ENCODE measurements at places on chromosomes 2 and 18.

DNA sequence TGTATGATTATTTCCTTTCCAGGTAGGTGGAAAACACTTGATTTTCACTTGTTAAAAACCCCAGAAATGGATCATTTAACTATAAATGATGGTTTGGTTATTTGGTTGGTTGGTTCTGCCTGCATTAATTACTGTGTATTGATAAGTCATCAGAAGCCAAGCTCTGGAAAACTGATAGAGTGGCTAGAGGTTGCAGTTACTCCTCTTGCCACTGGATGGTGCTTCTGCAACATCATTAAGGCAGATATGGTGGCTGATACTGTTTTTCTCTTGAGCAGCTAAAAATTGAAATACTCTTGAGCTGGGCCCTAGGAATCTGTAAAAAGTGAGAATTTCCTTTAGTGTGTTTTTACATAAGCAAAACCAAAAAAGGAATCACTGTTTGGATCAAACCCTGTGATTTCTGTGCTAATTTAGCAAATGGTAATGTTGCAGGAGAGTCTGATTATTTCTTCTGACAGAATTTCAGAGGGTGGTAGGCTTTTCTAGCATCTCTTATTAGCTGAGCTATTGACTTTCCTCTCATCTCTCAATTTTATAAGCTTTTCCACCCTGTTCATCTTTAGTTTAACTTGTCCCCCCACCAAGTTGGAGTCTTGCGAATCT lies 54.3 kb downstream of the RAB10 start:
- no peak for DNase-seq

DNA sequence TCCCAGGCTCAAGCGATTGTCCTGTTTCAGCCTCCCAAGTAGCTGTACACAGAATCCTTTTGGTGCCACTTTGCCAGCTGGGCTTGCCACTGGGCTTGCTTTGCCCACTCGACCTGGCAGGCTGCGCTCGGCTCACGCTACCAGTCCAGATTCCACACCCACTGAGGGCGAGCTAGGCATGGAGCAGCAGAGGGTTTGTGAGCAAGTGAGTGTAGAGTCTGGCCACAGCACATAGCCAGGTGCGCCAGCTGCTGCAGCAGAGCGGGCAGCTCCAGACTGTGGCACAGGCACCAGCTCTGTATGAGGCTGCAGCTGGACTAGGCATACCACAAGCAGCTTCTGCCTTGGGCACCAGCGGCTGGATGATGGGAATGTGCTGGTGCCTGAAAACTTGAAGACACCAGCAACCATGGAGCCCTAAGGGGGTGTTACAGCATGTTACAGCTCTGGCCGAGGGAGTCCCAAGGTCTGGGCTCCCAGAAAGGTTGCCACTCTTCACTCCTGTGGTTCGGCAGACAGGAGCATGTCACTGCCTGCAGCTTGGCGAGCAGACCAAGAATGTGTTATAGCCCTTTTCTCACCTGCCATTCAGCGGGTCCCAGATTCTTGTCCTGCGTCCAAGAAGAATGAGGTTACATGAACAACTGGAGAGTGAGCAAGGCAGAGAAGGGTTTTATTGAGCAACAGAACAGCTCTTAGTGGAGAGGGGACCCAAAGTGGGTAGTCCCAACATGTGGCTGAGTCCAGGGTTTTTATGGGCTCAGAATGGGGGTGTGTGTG lies 12.9 kb downstream of the SMARCAL1 start:
- no peak for DNase-seq

DNA sequence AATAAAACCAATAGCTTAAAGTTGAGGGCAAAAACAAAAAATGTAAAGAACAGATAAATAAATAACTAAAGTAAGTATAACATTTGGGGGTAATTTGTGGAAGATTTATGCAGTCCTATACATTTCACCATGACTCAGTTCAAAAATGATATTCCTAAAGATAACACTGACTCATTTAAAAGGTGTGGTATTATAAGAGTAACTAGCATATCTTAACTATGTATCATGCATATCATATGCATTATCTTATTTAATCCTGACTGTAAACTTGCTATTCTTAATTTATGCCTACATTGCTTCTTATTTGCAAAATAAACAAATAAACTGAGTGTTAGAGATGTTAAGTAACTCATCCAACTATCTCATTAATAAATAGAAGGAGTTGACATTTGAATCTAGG lies 726.5 kb upstream of the PKDCC start:
- DNase-seq: no peak

DNA sequence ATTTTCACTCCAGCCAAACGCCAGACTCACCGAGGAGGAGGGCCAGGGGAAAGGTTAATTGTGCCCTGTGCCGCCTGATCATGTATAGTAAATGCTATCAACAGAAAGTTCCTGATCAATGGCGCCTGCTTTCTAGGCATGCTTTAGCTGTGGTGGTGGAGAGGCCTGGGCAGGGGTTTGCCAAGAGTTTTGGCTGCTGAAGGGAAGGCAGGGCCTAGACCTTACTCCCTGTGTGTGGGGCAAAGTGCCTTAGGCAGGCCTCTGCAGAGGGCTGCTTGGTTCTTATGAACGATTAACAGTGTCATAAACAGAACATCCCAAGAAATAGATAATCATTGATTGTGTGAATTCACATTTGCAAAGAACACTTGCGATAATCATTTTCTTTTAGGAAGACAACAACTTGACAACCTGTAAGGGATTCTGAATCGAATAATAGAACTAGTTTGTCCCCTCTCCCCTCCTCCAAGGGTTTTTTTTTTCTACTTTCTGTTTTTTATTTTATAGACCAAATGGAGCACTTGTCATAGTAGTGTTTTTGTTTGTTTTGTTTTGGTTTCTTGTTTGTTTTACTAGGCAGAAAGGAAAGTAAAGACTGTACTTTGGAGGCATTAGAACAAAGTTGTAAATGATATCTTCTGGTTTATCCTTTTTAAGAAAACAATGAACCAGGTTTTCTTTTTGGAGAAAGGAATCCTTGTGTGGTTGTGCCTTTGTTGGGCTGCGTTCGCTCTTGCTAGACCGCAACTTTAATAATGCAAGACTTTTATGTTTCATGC lies 6.5 kb downstream of the TSHZ1 start:
- DNase-seq: no peak

- no peak for DNase-seq
Observed at GRCh38 chr2:101151859-101152271, 683 bp upstream of the TBC1D8 start.

GRCh38 chr2:230564805-230565779 lies 147.6 kb upstream of the CAB39 start:
- DNase-seq: no peak

GRCh38 chr18:32383050-32383819 lies 87.4 kb downstream of the GAREM1 start:
- DNase-seq: no peak

- DNase-seq: no peak
Observed at GRCh38 chr2:3644891-3645605, 13.0 kb upstream of the ALLC start.

- no peak for DNase-seq
Observed at GRCh38 chr2:165067643-165068486, 112.5 kb upstream of the SLC38A11 start.

GRCh38 chr18:3114451-3114850 lies 101.5 kb upstream of the LPIN2 start:
- no peak for DNase-seq

DNA sequence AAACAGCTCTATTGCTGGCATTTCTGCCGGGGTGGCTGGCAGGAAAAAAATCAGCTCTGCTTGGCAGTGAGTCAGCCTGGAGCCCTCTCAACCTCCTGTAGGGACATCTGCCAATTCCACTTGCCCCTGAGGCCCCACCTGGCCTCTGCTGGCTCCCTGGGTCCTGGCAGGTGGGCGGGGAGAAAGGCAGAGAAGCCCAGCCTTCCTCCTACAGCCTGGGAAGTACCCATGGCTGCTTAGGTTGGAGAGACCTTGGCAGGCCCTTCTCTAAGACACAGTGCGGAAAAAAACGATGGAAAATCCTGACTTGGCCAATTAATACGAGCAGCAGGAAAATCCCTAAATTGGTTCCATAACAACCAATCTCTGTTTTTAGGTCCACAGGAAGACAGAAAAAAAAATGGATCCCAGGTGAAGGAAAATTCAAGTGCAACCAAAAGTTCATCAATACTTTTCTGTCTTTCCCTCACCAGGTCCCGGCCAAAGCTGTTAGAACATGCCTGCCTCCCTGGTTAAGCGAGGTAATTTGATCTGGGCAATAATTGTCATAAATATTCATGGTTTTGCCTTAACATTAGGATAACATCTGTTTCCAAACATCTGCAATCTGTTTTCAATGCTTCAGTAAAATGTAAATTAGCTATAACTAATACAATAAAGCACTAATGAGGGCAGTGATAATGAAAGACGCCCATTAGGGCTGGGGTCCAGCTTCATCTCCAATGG lies 245.9 kb downstream of the TFCP2L1 start:
- peak; percentile 76 for DNase-seq

GRCh38 chr2:214395040-214395439 lies 15.8 kb upstream of the VWC2L start:
- DNase-seq: no peak

DNA sequence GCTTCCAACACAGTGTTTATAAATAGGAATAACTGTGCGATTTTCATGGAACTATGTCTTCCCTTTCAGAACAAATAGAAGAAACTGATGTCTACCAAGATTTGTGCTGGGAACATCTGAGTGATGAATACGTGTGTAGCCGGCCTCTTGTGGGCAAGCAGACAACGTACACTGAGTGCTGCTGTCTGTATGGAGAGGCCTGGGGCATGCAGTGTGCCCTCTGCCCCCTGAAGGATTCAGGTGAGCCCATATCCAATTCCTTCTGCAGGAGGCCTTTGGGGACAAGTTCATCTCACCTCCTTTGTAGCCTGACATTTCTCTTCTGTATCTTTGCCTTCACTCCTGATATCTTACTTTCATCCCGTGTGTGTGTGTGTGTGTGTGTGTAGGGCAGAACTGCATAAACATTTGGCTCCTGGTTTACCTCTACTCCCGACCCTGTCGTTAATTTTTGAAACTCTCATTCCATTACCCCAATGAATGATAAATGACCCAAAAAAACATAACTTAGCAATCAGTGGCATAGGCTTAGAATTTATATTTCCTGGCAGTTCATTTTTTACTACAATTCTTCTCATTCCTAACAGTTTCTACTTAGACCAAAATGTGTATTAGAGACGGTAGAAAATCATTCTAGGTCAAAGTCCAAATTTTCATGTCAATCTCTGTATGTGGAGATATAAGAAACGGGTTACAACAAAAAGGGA lies 111.0 kb upstream of the RASGRP3 start:
- no peak for DNase-seq

- DNase-seq: no peak
Observed at GRCh38 chr18:63421514-63421913, 762 bp downstream of the VPS4B start.

DNA sequence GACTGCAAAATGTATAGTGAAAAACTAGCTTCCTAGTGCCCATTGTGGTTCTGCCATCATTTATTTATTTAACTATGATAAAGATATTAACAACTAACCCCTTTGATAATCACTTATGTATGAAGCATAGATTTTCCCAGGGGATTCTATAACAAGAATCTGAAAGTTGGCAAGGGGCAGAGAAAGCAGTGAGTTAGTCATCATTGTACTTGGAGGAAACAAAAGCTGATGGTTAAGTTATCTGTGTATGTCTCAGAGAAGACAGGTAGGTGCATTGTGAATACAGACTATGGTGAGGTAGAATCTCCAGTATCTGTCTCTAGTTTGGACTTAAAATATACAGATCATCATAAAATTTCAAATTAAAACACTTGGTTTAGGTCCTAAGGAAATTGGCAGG lies 2159.1 kb upstream of the CELF4 start:
- no peak for DNase-seq

DNA sequence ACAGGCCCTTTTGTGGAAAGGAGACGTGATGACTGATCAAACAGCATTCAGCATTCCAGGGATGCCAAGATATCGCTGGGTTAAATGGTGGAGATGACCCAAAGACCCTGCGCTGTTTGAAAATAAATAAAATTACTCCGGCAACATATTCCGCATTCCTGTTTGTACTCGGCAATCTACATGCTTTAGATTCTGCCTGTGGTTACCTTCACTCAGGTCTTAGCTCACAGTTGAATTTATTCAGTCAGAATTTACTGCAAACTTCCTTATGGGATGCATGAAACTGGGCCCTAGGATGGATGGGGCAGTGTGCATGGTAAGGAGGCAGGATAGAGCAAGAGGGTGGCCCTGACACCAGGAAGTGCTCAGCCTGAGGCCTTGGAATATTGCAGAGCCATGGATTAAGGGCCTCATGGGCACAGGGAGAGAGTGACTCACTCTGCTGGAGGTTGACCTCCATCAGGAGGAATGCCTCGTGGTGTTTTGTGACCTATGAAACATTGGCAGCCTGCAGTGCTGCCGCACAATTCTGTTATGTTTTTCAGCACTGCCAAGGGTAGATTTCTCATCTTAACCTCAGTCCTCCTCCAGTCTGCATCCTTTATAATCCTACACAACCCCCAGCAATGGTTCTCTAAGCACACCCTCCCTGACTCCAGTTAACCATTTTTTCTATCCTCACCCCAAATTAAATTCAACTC lies 321.4 kb downstream of the IRS1 start:
- DNase-seq: no peak

Data from lower lobe of right lung (tissue), 2 donors.